ENCODE measurements at places on chromosomes 2 and 18. TPM values are rescaled to one million over a fixed set of nuclear protein-coding genes. Genes with fewer than 3 reads are reported as not detected.

The NCKAP1 gene
- 64.0 TPM for polyA plus RNA-seq

- no peak for DNase-seq
Observed at GRCh38 chr2:28972778-28973335, 8.2 kb upstream of the TOGARAM2 start.

The RAB6C gene
- polyA plus RNA-seq = 0.02 TPM

- peak; percentile 25 for DNase-seq
Observed at GRCh38 chr2:177393203-177393755, 706 bp downstream of the AGPS start.

The L3MBTL4 gene
- polyA plus RNA-seq = 0.02 TPM

The CD8B2 gene
- not detected for polyA plus RNA-seq

The NOSTRIN gene
- polyA plus RNA-seq = not detected

DNA sequence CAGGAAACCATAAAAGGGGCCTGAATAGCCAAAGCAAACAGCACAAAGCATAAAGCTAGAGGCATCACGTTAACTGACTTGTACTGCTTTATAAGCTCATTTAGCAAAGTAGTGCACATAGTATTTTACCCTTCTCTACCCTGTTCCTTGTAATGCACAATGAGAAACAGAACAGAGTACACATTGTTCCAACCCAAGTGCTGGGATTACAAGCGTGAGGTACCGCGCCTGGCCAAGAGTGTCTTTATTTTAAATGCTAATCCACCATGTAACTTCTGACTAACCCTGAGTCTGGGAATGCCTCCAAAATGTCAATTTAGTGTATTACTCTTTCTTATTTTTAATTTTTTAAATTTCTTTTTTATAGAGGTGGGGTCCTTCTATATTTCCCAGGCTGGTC lies 46.4 kb upstream of the STON1 start:
- DNase-seq = no peak

The TMEM182 gene
- polyA plus RNA-seq = 3.4 TPM

GRCh38 chr2:85455552-85456090 lies 37.1 kb downstream of the SH2D6 start:
- DNase-seq = no peak

- DNase-seq = no peak
Observed at GRCh38 chr2:188046437-188046836, 245.2 kb upstream of the GULP1 start.

GRCh38 chr2:126476691-126477090 lies 179.3 kb upstream of the GYPC start:
- no peak for DNase-seq
